ENCODE measurements at places on chromosomes 2 and 18. TPM values are rescaled to one million over a fixed set of nuclear protein-coding genes. Genes with fewer than 3 reads are reported as not detected.

- peaks cover 31% of the 10 kb centered on the region for H3K36me3 ChIP-seq
- no peak overlapping the region for H3K4me3 ChIP-seq
- H3K4me1 ChIP-seq = no peaks in the 10 kb centered on the region
- DNase-seq = no peak
These were observed 17.4 kb downstream of the RTTN start for GRCh38 chr18:70188113-70188512.

DNA sequence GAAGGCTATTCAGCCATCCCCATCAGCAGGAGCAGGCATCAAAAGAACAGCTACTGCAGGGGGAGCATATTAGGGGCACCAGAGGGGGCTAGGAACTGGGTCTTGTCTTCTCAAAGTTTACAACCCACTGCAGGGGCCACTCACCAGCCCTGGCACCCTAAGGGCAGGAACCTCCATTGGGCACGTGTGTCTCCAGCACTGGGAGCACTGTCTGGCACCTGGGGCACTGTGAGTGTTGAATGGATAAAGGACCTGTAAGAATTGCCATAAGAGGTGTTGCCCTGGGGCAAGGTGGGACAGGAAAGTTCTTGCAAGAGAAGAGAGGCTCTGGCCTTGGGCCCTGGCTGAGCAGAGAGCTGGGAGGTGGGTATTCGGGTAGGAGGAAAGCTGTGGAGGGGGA, 1.4 kb upstream of the STEAP3 start:
- no peak for DNase-seq
- H3K36me3 ChIP-seq = peaks cover 11% of the 10 kb centered on the region
- peak overlapping the region; percentile 63 for H3K27ac ChIP-seq
- no peak overlapping the region for H3K4me3 ChIP-seq
- H3K27me3 ChIP-seq = no peaks in the 10 kb centered on the region

DNA sequence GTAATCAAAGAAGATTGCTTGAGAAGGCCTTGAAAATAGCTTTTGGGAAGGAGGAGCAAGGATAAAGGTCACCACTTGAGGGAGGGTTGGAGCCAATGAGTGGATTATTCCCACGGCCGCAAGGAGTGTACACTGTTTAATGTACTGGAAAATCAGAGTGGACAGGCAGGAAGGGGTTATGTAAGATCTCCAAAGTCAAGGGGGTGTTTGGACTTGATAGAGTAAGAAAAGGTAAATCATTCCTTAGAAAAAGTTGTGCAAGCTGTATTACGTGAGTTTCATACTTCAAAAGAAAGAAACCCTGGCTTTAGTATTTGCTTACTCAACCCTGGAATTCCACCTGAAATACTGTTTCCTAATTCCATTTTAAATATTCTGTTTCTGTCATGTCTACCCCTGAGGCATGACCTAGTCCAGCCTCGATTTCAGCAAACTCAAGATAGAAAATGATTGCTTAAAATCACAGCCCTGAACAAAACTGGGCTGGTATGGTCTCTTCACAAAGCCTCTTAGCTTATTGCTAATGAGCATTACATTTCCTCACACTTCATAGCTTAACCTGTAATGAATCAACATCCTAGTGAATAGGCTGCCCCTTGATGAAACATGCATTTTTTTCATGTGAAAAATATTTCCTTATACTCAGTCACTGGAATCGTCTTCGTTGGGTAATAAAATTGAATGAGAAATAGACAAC, 1.1 kb downstream of the MREG start:
- peak; percentile 87 for DNase-seq
- peak overlapping the region; percentile 82 for H3K4me3 ChIP-seq
- H3K4me1 ChIP-seq = peaks cover 29% of the 10 kb centered on the region
- no peaks in the 10 kb centered on the region for H3K27me3 ChIP-seq
- peak overlapping the region; percentile 84 for H3K27ac ChIP-seq

GRCh38 chr2:238123991-238124470, 14.4 kb upstream of the KLHL30 start:
- H3K36me3 ChIP-seq = no peaks in the 10 kb centered on the region
- H3K27me3 ChIP-seq = peaks cover 6% of the 10 kb centered on the region
- no peak overlapping the region for H3K27ac ChIP-seq
- no peak for DNase-seq
- no peak overlapping the region for H3K4me3 ChIP-seq

GRCh38 chr2:1339388-1340140, 73.7 kb upstream of the TPO start:
- H3K4me1 ChIP-seq = no peaks in the 10 kb centered on the region
- no peak overlapping the region for H3K4me3 ChIP-seq
- no peaks in the 10 kb centered on the region for H3K36me3 ChIP-seq
- H3K27me3 ChIP-seq = peaks cover 43% of the 10 kb centered on the region
- DNase-seq = no peak
- H3K27ac ChIP-seq = no peak overlapping the region

GRCh38 chr2:171084128-171084527, 76.6 kb downstream of the TLK1 start:
- peaks cover 27% of the 10 kb centered on the region for H3K4me1 ChIP-seq
- peaks cover 12% of the 10 kb centered on the region for H3K36me3 ChIP-seq
- H3K27ac ChIP-seq = no peak overlapping the region

- H3K27ac ChIP-seq = no peak overlapping the region
- peaks cover 13% of the 10 kb centered on the region for H3K4me1 ChIP-seq
- no peak overlapping the region for H3K4me3 ChIP-seq
- no peaks in the 10 kb centered on the region for H3K36me3 ChIP-seq
These were observed 98.9 kb downstream of the ACKR3 start for GRCh38 chr2:236668531-236668969.

GRCh38 chr2:121501031-121501430, 29.6 kb upstream of the RNU4ATAC start:
- DNase-seq = peak; percentile 71
- peaks cover 63% of the 10 kb centered on the region for H3K4me1 ChIP-seq
- H3K4me3 ChIP-seq = peak overlapping the region; percentile 42
- H3K27me3 ChIP-seq = no peaks in the 10 kb centered on the region

GRCh38 chr2:11357428-11357972, 13.1 kb upstream of the ROCK2 start:
- no peak for DNase-seq
- H3K36me3 ChIP-seq = no peaks in the 10 kb centered on the region
- H3K27me3 ChIP-seq = no peaks in the 10 kb centered on the region
- no peak overlapping the region for H3K27ac ChIP-seq

- H3K4me1 ChIP-seq = peaks cover 38% of the 10 kb centered on the region
- peaks cover 51% of the 10 kb centered on the region for H3K36me3 ChIP-seq
- H3K27ac ChIP-seq = no peak overlapping the region
- no peaks in the 10 kb centered on the region for H3K27me3 ChIP-seq
- DNase-seq = peak; percentile 43
These were observed 118.8 kb upstream of the CYP1B1 start for GRCh38 chr2:38194751-38195150.

The FAM110C gene
- total RNA-seq = 8.3 TPM

The TGFA gene
- total RNA-seq = 22.5 TPM

The PRKAG3 gene
- not detected for total RNA-seq

The ERICH2 gene
- 22.4 TPM for total RNA-seq
